Gastroesophageal sphincter (tissue), 4 donors: ENCODE measurements at places on chromosomes 16 and 17. TPM values are rescaled to one million over a fixed set of nuclear protein-coding genes. Genes with fewer than 3 reads are reported as not detected.

The DNAJA2 gene
- 65.7 TPM for total RNA-seq

The CBX2 gene
- total RNA-seq: 2.5 TPM

The SLC13A5 gene
- not detected for total RNA-seq

The KRT27 gene
- total RNA-seq: not detected

The CD79B gene
- total RNA-seq: 3.3 TPM

The CDK5R1 gene
- 1.5 TPM for total RNA-seq

The GALK1 gene
- 22.5 TPM for total RNA-seq

The ITGAL gene
- total RNA-seq: 4.2 TPM

The ULK2 gene
- total RNA-seq: 48.7 TPM

The KRTAP3-1 gene
- total RNA-seq: not detected

The ENPP7 gene
- total RNA-seq: not detected

The ZNF652 gene
- total RNA-seq: 112 TPM

The ALDH3A1 gene
- 1.9 TPM for total RNA-seq

The CLEC3A gene
- total RNA-seq: 0.47 TPM

The HOXB9 gene
- not detected for total RNA-seq

The POLR3E gene
- 34.9 TPM for total RNA-seq

The SPIRE2 gene
- total RNA-seq: 3.6 TPM

The EARS2 gene
- total RNA-seq: 22.1 TPM

The RGS11 gene
- total RNA-seq: 11.1 TPM

The DPEP3 gene
- not detected for total RNA-seq

The TAT gene
- not detected for total RNA-seq

The LHX1 gene
- not detected for total RNA-seq

The OTOA gene
- not detected for total RNA-seq

The PLXDC1 gene
- total RNA-seq: 21.6 TPM

The TBC1D3G gene
- total RNA-seq: 0.31 TPM

The PIRT gene
- 2.1 TPM for total RNA-seq

The KRTAP1-5 gene
- total RNA-seq: not detected

The IRX3 gene
- 0.77 TPM for total RNA-seq

The UBTF gene
- 65.1 TPM for total RNA-seq

The C16orf96 gene
- not detected for total RNA-seq

The CCNF gene
- 0.27 TPM for total RNA-seq

The TMEM231 gene
- 12.0 TPM for total RNA-seq

The CTRB2 gene
- not detected for total RNA-seq

The TERB1 gene
- total RNA-seq: not detected

The MYLK3 gene
- total RNA-seq: 0.54 TPM

The HSD3B7 gene
- 26.2 TPM for total RNA-seq

The CLEC18B gene
- not detected for total RNA-seq

The ATP2A1 gene
- not detected for total RNA-seq

The HOXB3 gene
- 26.5 TPM for total RNA-seq

The CACNA1G gene
- total RNA-seq: not detected

The C17orf78 gene
- not detected for total RNA-seq

The TOM1L1 gene
- total RNA-seq: 28.4 TPM

The TMEM114 gene
- total RNA-seq: not detected

The SLC5A2 gene
- total RNA-seq: not detected

The TP53TG3 gene
- not detected for total RNA-seq

The EXOC3L1 gene
- total RNA-seq: 2.8 TPM

The SHISA6 gene
- 0.42 TPM for total RNA-seq

The GRAPL gene
- total RNA-seq: 2.2 TPM

The CACNG1 gene
- total RNA-seq: not detected

The NTN1 gene
- total RNA-seq: 117 TPM

The CCL15 gene
- total RNA-seq: not detected

The ATP1B2 gene
- total RNA-seq: 3.6 TPM

The MYH8 gene
- not detected for total RNA-seq

The PPY gene
- total RNA-seq: not detected

The EFNB3 gene
- total RNA-seq: not detected

The MED13 gene
- 64.9 TPM for total RNA-seq

The HS3ST2 gene
- 1.6 TPM for total RNA-seq

The LGALS9 gene
- 35.7 TPM for total RNA-seq

The ENO3 gene
- total RNA-seq: 1.5 TPM

The HELZ gene
- total RNA-seq: 43.7 TPM
